Epithelial cell of umbilical artery (primary cell): ENCODE measurements at places on chromosomes 1 and 21. TPM values are rescaled to one million over a fixed set of nuclear protein-coding genes. Genes with fewer than 3 reads are reported as not detected.

Gene DCDC2B
- total RNA-seq, result not detected in 2 replicates

Gene S100A7
- not detected in 2 replicates for total RNA-seq

Gene RNU1-2
- under 0.01 and 5,836 TPM in 2 replicates for total RNA-seq

Gene SGIP1
- 9.7 and 49.2 TPM in 2 replicates for total RNA-seq

Gene ILDR2
- 0.61 TPM in 1 of 2 replicates, not detected in the other for total RNA-seq

Gene LCE2B
- not detected in 2 replicates for total RNA-seq

Gene PLA2G2A
- not detected in 2 replicates for total RNA-seq

Gene NUAK2
- total RNA-seq, result 0.32 and 0.76 TPM in 2 replicates

Gene TMCC2
- 1.8 and 1.9 TPM in 2 replicates for total RNA-seq

Gene POU3F1
- total RNA-seq, result not detected in 2 replicates

Gene BRDT
- not detected in 2 replicates for total RNA-seq

Gene KCNH1
- not detected in 2 replicates for total RNA-seq

Gene NECTIN4
- 0.15 and 0.32 TPM in 2 replicates for total RNA-seq

Gene KLHDC8A
- total RNA-seq, result under 0.01 TPM in 1 of 2 replicates, not detected in the other

Gene CELA3B
- 1.3 TPM in 1 of 2 replicates, not detected in the other for total RNA-seq

Gene SLAMF9
- not detected in 2 replicates for total RNA-seq

Gene FALEC
- not detected in 2 replicates for total RNA-seq

Gene S100A9
- not detected in 2 replicates for total RNA-seq

Gene LRRIQ3
- 0.32 and 0.46 TPM in 2 replicates for total RNA-seq

Gene BACE2
- total RNA-seq, result 124 and 149 TPM in 2 replicates

Gene SERTAD4
- total RNA-seq, result 1.3 and 2.3 TPM in 2 replicates
